HL-60 (cell line): ENCODE measurements at places on chromosomes 6 and 20.

DNA sequence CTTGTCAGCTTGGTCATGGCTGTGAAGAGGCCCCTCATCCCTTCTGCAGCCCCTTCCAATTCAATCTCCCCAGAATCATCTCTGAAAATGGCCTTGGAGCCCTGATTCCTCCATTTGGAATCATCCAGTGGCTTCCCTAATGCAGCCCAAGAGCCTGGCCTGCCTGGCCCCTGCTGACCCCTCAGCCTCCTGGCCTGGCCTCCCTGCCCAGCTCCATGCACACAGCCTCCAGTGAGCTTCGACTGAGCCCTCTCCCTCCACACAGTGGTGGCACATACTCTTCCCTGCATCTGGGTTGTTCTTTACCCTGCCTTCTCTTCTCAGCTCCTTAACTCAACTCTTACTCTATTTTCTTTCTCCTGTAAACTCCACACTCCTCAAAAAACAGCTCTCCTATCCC is 120.9 kb downstream of the ANKRD60 start:
- no peak for DNase-seq

DNA sequence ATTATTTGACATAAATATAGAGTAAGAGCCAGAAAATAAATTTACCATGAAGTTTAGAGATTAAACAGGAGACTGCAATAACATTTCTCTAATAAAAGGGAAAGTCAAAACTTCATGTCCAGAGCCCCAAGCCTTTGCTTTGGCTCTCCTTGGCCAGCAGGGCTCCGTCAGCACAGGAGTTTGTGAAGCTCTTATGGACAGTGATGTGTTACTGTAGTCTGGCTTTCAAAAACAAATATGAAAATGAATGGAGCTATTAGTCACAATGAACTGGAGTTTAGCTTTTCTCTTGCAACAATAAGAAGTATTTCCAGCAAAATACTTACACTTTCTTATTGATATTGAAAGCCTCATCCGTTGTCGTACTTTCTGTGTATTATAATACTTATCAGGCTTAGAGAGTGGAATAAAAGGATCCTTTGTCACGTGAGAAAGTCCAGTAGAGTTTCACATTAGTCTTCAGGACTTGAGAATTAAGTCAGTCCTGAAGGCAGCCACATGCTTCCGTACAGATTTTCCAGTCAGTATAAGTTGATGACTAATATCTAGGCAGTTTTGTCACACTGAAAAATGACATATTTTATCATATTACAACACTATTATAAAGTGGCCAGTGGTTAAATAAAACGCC is 117.0 kb upstream of the PRL start:
- DNase-seq, result no peak

DNA sequence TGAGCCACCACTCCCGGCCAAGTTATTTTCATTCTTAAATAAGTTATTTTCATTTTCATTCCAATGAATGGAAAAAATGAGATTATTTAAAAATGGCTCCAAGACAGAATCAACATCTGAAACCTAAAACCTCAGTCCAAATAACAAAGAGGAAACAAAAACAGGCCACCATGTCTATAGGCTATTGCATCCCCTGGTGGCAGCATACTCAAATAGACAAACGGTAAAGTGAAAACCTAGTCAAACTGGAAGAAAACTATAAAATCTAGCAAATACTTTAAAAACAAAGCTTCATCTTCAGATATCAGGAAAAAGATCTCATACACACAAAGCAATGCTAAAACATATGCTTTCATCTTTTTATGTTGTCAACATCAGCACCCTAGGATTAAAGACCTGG is 20.9 kb downstream of the IL17A start:
- DNase-seq, result no peak

- no peak for DNase-seq
Observed at GRCh38 chr6:22053391-22053997, 243.3 kb downstream of the PRL start.

- no peak for DNase-seq
Observed at GRCh38 chr6:845566-845965, 152.6 kb upstream of the EXOC2 start.

GRCh38 chr20:4962241-4962855 is 39.0 kb downstream of the SLC23A2 start:
- DNase-seq, result peak; percentile 39

GRCh38 chr6:14086701-14087100 is 30.9 kb upstream of the CD83 start:
- DNase-seq, result no peak

- DNase-seq, result no peak
Observed at GRCh38 chr20:12199703-12200102, 282.0 kb downstream of the BTBD3 start.

GRCh38 chr6:148345176-148345575 is 2.5 kb downstream of the SASH1 start:
- DNase-seq, result no peak

DNA sequence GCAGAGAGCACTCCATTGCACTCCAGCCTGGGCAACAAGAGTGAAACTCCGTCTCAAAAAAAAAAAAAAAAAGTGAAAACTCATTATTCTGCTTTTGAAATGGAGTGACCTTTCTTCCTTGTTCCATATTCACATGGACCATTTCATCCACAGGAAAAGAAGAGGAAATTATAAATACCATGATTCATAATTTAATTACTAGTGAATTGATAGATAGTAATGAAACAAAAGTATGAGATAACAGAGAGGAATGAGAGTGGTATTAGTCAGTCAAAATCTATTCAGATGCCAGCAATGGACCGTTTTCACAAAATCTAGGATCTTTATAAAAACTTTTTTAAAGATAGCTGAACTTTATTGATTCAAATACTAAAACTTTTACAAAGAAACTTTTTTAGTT is 443.1 kb upstream of the FLRT3 start:
- no peak for DNase-seq

DNA sequence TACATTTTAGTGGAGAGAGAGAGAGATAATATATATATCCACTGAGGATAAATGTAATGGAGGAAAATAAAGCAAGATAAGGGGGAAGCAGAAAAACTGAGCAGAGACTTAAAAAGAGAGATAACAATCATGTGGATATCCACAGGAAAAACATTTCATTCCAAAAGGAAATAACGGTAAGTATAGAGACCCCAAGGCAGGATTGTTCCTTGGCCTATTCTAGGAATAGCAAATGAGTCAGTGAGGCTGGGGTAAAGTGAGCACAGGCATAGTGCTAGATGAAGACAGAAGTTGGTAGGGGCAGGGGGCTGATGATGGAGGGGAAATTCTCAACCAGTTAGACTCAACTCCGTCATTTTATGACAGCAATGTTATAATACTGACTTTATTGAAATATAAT is 11.2 kb downstream of the CDC40 start:
- DNase-seq, result no peak

- no peak for DNase-seq
Observed at GRCh38 chr6:8872589-8872988, 437.2 kb upstream of the SLC35B3 start.

DNA sequence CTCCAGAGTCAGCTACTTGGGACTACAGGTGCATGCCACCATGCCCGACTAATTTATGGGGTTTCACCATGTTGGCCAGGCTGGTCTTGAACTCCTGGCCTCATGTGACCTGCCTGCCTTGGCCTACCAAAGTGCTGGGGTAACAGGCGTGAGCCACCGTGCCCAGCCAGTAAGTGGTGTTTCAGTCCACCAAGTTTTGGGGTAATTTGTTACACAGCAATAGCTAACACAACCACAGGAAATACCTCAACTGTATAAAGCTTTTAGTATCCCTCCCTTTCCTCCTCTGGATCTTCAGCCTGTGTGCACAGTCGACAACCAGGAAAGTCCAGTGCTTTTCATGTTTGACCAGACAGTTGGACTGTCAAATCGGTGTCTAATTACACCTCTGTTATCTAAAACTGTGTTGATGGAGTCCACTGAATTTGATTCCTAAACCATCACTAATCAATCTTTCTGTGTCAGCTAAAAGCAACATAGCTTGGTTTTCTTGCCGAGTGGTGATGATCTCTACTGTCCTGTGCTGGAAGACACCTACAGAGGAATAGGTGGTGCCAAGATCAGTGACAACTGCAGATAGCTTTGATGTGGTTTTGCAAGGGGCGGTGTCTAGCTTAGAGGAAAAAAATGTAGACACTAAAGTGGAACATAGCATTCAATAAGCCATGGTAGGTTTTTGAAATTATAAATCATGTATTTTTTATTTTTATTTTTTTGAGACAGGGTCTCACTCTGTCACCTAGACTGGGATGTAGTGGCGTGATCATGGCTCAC is 22.2 kb upstream of the ZBTB2 start:
- no peak for DNase-seq

GRCh38 chr20:32368925-32369324 is 10.8 kb downstream of the ASXL1 start:
- DNase-seq, result no peak

DNA sequence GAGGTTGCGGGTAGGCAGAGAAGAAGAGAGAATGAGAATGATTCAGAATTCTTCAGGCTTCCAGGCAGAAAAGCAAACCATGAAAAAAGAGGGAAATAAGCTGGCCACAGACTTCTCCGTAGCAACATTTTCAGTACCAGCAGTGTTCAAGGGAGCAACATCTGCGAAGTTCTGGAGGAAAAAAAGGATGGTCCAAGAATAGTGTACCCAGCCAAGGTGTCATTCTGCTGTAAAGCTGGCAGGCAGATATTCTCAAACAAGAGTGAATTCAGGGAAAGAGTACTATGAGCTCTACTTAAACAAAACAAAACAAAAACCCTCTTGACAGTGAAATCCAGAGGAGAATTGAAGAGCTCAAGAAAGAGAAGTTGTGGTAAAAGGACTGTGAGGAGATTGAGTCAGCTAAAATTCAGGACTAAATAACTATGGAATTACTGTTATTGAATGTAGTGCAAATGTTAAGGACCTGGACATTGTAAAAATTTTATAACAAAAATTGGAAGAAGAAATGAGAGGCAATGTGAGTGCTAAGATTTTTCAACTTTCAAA is 86.5 kb downstream of the ATRN start:
- DNase-seq, result no peak

DNA sequence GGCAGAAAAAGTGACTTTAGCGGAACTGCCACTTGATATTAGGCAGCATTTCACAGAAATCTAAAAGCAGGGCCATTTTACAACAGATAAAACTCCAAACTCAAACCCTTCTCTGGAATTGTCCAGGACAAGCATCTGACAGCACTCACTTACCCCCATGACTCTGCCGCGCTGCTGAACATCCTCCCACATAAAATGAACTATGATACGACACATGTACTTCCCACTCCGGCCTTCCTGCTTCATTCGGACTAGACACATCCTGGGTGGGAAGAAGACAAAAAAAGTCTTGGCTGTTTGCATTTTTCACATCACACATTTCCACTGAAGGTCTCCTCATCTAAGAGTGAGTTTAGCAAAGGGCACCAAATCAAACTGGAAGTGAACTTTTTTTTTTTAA is 54.8 kb upstream of the FAM83C start:
- no peak for DNase-seq

- DNase-seq, result no peak
Observed at GRCh38 chr20:47146686-47147085, 209.8 kb downstream of the ZMYND8 start.

DNA sequence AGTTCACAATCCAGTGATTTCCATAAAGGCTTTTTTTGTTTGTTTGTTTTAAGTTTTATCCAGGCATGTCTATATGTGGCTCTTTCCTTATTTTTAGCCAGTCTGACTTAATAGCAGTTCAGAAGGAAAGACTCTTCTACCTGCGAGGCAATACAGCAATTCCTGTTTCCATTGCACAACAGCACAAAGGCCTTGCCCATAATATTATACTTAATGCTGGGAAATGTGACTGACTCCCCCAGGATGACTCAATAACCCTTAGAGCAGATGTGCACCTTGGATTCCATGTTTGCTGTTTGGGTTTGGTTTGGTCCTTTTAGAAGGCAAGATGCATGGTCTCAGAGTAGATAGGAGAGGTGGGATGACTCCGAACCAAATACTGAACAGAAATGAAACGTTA is 184.1 kb downstream of the MTFR2 start:
- peak; percentile 2 for DNase-seq

DNA sequence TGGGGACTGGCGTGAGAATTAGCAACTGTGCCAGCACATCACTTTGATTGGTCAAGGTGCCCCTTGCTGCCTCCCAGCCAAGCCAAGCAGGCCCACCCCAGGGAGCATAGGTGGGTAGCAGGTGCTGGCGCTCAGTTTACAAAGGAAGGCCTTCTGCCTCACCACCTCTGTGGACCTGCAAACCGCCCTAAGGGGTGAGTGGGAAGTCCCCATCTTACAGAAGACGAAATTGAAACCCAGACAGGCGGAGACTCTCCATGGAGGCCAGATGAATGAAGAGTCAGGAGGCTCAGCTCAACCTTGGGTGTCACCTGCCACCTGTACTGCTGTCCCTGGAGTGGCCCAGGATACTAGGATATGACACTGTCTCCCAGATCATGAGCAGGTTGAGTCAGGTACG is 21.5 kb upstream of the MAS1L start:
- no peak for DNase-seq

DNA sequence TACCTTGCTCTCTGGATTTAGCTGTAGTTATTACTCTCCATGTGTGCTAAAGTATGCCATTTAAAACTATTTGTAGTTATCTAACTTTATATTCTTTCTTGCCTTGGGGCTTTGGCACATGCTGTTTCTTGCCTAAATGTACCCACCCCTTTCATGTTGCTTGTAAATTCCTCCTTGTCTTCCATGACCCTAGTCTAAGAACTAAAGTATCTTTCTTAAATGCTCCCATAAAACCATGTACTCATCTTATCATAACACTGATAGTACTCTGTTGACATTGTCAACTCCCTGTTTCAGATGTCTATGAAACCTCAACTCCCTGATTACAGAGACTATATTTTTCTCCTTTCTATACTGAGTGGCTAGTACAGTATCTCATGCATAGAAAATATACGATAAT is 564.9 kb upstream of the IRAK1BP1 start:
- no peak for DNase-seq

- no peak for DNase-seq
Observed at GRCh38 chr6:41672816-41673703, 34.8 kb downstream of the MDFI start.

DNA sequence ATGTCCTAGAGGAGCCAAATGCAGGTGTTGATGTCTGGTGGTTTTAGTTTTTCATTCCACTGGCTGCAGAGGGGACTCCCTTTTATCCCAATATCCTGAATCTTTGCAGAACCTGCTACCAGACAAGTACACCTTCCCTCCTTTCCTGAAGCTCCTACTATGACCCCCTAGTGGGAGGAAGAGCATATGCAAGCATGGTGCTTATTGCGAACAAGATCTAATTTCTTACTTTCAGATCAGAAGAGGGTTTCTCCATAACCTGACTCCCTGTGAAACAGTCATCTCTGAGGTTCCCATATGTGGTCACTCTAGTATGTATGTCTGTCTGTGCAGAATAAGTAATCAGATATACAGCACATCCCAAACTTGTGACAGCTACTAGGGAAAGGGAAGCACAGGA is 277.2 kb downstream of the ARHGAP18 start:
- DNase-seq, result no peak

DNA sequence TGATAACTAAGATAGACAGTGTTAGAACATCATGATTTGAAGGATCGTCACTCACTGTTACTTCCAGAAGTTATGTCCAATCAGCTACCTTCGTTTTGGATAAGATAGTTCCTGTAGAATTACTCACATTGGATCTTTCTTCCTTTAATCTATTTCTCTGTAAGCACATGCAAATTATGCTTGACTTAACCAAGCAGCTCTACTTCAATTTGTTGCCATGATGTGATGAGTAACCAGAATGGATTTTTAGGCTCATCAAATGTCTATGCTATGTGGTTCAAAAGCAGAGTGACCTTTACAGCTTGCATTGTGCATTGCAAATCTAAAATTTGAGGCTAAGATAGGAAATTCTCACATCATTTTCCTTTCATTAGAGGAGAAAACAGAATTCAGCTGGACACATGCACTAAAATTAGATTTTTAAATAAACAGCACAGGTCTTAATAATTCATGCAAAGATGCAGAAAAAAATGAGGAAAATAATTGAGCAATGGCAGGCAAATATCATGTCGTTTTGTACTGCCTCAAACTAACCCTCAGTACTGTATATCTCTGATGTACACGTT is 76.7 kb upstream of the ZFP64 start:
- DNase-seq, result no peak
